Hematopoietic multipotent progenitor cell treated with erythropoietin and hydrocortisone succinate and interleukin-3 and kit ligand, for 8 days (in vitro differentiated cells): ENCODE measurements at places on chromosomes 5 and 9.

DNA sequence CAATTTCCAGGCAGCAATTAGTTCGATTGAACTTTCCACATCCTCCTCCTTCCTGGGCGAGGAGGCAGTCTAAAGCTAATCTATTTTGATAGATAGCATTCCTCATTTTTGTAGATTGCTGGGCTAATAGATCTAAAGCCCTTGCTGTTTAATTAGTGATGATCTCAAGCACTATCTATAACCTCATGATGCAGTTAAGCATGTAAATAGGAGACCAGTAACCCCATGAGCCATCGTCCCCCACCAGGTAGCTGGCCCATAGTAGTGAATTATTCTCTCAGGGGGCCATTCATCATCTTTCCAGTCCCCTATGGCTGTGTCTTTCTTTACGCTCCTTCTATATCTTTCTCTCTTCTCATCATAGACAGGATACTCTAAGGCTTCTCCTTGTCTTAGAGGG lies 14.9 kb downstream of the CEL start:
- DNase-seq: no peak

GRCh38 chr5:17212191-17212590 lies 5.2 kb upstream of the BASP1 start:
- no peak for DNase-seq

DNA sequence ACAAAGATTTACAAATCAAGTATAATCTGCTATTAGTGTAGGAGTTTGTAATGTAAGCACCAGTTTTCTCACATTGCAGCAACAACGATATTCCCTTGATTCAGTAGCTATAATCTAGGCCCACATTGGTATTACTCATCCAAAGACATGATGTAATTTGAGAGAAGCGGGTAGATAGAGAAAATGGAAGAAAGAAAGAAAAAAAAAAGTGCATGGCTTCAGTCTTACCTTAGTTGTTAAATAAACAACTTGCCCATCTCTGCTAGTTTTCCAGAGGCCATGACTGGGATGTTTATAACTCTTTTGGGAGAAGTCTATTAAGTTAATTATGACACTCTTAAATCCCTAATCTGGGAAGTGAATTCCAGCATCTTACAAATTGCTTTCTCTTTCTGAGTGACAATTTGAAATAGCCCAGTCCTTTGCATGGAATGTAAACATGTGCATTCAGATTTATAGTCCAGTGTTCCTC lies 2.8 kb downstream of the MELK start:
- DNase-seq: peak; percentile 31

DNA sequence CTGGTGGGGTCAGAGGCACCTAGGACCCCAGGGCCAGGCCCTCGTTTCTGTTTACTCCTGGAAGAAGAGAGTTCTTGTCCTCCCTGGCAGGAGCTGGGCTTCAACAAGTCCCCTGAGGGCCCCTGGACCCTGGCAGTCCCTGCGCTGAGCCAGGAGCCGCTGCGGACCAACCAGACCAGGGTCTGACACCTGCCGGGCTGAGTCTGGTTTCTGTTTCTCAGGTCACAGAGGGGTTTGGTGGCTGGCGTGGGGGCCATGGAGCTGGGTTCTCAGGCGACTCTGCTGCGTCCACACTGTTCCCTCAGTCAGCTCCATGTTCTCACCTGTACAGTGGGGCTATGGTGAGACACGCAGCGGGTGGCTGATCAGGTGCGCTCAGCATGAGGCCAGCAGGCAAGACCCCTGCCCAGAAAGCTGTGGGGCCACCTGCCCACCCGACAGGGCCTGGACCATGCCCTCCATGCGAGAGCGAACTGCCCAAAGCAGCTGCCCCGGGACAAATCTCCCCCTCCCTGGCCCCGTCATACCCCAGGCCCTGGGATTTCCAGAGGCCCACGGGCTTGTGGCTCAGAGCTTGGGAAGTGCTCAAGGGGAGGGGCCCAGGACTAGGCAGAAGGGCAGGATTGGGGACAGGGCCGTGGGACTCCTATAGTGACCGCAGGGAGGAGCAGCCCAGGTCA lies 17.9 kb upstream of the NOTCH1 start:
- no peak for DNase-seq

DNA sequence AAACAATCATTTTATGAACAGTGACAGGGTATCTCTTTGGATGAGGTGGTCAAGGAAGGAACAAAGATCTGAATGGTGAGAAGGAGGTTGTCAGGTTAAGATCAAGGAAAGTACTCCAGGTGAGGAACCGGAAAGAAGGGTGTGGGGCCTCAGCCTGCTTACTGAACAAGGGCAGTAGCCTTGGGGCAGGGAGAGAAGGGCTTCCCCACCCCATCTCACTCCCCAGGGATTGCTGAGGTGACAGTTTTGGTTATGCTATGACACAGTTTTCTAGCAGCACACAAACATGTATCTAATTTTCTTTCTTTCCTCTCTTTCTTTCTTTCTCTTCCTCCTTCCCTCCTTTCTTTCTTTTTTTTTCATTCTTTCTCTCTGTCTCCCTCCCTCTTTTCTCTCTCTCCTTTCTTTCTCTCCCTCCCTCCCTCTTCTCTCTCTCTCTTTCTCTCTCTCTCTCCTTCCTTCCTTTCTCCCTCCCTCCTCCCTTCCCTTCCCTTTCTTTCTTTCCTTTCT lies 4.1 kb upstream of the HDHD3 start:
- DNase-seq: no peak

DNA sequence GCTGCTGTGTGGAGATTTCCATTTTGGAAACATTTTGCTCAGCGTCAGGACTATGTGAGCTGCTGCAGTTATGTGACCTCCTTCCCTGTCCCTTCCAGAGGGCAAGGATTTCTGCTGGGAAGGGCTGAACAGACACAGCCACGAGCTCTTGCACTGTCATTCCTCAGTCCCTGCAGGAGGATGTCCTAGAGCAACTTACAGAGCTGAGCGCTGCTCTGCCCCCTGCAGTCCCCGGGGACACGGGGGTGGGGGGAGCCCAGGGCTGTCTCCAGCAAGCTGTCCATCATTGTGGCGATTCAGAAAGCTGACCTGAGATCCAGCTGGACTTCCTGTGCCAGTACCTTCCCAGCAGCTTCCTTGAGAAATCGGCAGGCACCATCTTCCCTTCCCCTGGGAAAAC lies 28.0 kb upstream of the MAP1B start:
- DNase-seq: no peak
